ENCODE measurements at places on chromosomes 2 and 18. TPM values are rescaled to one million over a fixed set of nuclear protein-coding genes. Genes with fewer than 3 reads are reported as not detected.

Gene RAB6D
- not detected for total RNA-seq

Gene CLEC4F
- total RNA-seq, result not detected

DNA sequence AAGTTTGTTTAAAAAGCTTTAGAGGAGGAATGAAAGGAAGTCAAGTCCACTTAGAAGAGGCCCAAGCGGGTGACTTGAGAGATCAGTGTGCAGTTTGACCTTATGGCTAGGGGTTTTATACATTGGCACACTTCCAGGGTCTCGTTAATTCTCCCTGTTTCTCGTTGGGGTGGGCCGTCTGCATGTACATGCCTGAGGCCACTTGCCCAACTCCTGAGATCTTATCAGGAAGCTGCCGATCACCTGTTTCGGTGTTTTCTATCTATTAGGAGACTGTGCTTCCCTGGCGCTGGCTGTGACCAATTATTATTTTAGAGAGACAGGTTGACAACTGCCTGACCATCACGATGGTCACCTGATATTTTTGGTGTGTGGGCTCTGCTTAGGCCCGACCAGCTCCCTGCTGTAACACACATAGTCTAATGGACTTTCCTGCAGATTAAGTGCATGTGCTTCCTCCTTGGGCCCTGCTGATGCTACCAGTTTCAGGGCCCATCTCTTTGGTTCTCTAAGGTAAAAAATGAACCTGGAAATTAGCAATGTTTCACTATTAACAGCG, 31.0 kb upstream of the MSH6 start:
- DNase-seq, result no peak
- H3K27me3 ChIP-seq, result no peaks in the 10 kb centered on the region
- no peaks in the 10 kb centered on the region for H3K36me3 ChIP-seq
- peaks cover 9% of the 10 kb centered on the region for H3K4me1 ChIP-seq
- no peak overlapping the region for H3K4me3 ChIP-seq

DNA sequence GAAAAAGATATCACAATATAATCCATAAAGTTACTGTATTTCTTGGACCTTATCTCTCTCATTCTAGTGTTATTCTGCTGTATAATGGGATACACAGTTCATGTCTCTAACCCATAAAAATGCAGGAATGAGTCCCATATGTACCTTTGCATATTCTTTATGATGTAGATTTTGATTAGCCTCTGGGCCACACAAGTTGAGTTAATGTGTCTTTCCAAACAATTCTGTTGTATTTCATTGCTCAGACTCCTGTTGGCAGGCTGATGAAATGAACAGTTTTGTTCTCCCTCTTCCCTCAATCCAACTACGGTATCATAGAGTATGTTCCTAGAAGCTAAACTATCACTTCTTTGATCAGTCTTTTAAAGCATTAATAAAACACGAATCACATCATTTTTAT, 113.2 kb upstream of the SATB2 start:
- H3K4me3 ChIP-seq, result no peak overlapping the region
- no peaks in the 10 kb centered on the region for H3K4me1 ChIP-seq
- no peaks in the 10 kb centered on the region for H3K36me3 ChIP-seq
- no peak for DNase-seq
- H3K27me3 ChIP-seq, result peaks cover 3% of the 10 kb centered on the region

DNA sequence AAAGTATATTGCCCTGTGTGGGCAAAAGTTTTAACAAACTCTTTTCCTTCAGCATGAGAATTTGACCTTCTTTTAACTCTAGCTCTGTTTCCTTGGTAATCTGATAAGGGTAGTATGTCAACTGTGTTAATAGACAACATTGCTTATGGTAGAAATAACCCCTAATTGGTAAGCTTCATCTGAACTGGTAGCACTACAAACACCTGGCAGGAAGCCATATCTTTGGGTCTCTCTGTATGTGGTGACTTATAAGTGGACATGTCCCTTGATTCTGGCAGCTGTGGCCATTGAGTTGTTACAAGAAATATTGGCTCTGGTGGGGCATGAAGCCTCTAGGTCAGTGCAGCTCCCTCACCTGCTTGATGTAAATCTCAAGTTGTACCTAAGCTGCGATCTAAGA, 46.9 kb downstream of the MBD5 start:
- H3K27ac ChIP-seq, result no peak overlapping the region
- H3K36me3 ChIP-seq, result peaks cover 5% of the 10 kb centered on the region
- no peak overlapping the region for H3K4me3 ChIP-seq

GRCh38 chr2:23684395-23685176, 242.3 kb downstream of the ATAD2B start:
- H3K4me3 ChIP-seq, result no peak overlapping the region
- H3K27me3 ChIP-seq, result no peaks in the 10 kb centered on the region
- H3K27ac ChIP-seq, result no peak overlapping the region
- H3K4me1 ChIP-seq, result peaks cover 2% of the 10 kb centered on the region
- no peaks in the 10 kb centered on the region for H3K36me3 ChIP-seq
- no peak for DNase-seq

GRCh38 chr2:10887476-10887875, 24.3 kb upstream of the KCNF1 start:
- H3K4me1 ChIP-seq, result no peaks in the 10 kb centered on the region
- H3K27ac ChIP-seq, result no peak overlapping the region
- H3K4me3 ChIP-seq, result no peak overlapping the region
- H3K27me3 ChIP-seq, result no peaks in the 10 kb centered on the region

- H3K4me3 ChIP-seq, result no peak overlapping the region
- no peak overlapping the region for H3K27ac ChIP-seq
- no peaks in the 10 kb centered on the region for H3K36me3 ChIP-seq
- peaks cover 35% of the 10 kb centered on the region for H3K27me3 ChIP-seq
- DNase-seq, result no peak
Observed at GRCh38 chr2:173086518-173087213, 11.0 kb downstream of the MAP3K20 start.

GRCh38 chr2:215489288-215489848, 53.5 kb upstream of the FN1 start:
- no peak for DNase-seq
- no peak overlapping the region for H3K27ac ChIP-seq
- H3K4me3 ChIP-seq, result no peak overlapping the region
- no peaks in the 10 kb centered on the region for H3K36me3 ChIP-seq

- DNase-seq, result no peak
- H3K4me1 ChIP-seq, result peaks cover 21% of the 10 kb centered on the region
- no peak overlapping the region for H3K4me3 ChIP-seq
- H3K27ac ChIP-seq, result no peak overlapping the region
Observed at GRCh38 chr18:49177071-49177470, 226.3 kb upstream of the SMAD7 start.

Measured in activated naive CD4-positive, alpha-beta T cell treated with anti-CD3 and anti-CD28 coated beads for 36 hours (primary cell).